ENCODE measurements at places on chromosomes 6 and 20.

DNA sequence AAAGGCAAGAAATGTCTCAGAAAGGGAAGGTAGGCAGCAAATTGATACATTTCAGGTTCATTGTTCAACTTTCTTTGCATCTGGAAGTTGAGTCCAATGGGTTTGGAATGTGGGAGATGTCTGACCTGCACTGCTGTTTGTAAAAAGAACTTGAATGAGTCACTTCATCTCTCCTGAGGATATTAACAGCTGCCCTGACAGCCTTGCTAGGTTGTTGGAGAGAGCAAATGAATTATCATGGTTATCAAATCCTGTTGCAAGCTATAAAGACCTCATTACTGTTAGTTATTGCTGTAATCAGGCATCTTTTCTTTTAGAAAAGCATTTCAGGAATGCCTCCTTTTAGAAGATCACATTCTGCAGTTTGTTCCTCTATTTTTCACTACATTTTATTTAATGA lies 23.0 kb upstream of the FLRT3 start:
- DNase-seq, result no peak

DNA sequence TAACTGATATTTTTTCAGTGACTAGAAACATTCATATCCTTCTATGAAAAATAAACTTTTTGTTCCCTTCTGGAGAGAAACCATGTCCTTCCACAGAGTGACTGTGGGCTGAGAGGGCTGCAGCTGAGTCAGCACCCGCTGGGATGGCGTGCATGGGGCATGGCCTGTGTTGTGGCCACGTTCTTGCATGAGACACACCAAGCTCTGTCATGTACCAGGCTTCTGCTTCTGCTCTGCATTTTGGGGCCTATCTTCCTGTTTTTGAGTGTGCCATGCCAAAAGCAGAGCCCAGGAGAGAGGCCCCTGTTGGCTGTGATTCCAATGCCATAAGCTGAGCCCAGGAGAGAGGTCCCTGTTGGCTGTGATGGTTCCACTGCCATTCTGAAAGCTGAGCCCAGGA lies 10.8 kb downstream of the APMAP start:
- no peak for DNase-seq

DNA sequence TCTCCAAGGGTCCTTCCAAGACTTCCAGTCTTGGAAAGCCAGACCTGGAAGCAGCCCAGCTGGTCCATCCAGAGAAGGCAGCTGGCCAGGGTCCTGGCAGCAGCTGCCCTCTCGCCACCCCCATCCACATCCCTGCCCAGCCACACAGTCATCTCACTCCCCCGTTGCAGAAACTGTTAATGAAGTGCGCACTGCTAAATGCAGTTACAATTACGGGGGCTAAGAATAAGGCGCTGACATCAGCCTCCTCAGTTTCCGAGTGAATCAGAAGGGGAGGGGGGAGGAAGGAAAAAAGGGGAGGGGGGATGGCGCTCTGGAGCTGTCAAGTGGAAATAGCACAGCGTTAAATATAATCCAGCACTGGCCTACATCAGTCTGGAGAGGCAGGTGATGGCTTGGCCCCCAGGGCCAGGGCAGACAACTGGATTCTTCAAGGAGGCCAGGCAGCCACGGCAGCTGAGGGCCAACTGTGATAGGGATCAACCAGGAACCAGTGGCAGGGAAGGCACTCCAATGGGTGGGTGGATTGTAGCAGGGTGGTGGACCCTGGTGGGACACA lies 6.9 kb downstream of the RIMS4 start:
- DNase-seq, result no peak

DNA sequence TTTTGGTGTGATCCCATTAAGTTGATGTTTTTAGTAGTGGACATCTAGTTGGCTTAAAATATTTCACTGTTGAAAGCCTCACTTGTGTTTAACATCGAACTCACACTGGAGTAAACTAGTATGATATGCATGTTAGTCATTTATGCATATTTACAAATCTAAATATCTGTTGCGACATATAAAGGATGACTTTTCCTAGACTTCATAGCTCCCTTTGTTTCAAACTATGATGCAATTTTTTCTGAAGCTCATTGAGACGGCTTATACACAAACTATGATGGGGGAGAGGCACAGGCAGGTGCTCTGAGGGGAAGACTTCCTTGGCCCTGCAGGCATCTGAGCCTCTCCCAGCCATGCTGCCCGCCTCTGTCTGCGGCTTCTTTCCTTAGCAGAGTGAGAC lies 11.8 kb upstream of the FOXC1 start:
- DNase-seq, result no peak

GRCh38 chr6:82573254-82573972 lies 209.8 kb downstream of the TPBG start:
- no peak for DNase-seq

DNA sequence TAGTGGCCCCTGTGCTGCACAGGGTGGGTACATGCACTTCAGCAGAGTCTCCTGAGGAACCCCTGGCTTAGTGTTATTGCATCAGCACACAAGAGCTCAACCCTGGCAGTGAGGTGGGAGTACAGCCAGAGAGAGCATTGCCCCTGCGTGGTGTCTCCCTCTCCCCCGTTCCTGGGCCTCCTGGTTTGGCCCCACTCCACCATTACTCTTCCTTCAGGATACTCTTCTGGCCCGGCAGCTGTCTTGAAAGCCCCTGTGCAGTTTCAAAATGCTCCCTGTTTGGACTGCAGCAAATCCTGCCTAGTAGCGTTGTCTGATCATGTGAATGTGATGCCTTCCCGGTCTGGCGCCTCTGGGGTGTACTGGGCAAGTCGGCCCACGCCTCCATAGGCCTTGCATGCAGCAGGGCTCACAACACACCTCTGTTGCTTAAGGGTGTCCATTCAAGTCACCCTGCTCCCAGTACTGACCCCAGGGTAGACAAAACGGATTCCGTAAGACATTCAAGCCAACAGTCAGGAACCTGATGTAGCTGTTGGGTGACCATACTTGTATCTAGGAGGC lies 32.1 kb downstream of the TXNDC5 start:
- no peak for DNase-seq

DNA sequence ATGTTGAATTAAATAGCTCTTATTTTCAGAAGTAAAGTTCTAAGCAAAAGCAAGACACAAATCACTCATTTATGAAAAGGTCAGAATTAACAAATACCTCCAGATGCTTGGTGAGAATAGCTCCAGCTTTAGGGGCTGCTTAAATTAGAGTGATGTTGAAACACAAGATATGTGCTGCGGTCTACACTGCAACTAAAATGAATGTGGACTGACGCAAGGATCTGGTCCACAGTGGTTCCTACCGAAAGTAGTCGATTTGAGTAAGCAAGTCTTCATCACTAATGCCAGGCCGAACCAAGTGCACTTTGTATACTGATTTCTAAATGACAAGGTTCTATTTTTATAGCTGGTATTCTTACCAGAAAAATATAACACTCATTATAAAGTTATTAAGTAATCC lies 96.3 kb downstream of the PRDM1 start:
- DNase-seq, result no peak

GRCh38 chr6:4309540-4309939 lies 174.2 kb upstream of the ECI2 start:
- no peak for DNase-seq

DNA sequence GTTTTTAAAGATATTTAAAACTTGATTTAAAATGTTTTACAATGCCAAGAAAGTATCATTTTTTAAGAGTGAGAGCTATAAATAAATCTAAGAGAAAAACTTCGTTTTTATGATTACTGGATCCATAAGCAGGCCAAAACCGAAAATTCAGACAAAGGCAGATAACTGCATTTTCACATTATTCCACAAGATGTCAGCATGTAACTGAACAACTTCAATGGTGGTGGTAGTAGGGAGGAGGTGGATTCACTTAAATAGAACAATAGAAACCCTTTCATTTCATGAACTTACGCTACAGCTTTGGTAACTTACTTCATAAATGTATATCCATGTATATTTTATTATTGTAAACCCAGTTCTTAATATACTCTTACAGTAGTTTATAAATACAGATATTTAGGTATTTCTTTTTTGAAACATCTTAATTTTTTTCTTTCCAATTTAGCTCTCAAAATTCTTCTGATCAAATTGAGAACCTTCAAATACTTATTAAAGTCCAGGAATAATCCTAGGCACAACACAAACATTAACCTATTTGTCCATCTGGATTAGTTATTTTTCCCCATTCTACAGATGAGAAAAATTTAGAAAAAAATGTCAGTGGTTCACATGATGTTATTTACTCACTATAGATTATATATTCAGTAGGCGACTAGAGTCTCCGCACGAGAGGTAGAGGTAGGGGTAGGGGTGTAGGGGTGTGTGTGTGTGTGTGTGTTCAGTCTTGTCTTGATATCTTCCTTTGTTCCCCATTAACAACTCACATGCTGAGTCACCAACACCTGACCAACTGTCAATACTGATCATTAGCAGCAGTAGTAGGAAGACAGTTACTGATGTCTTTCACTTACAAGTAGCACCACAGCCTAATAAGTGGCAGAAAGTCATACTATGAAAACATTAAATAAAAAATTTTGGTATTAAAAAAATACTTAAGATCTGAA lies 111.5 kb downstream of the ARHGAP18 start:
- no peak for DNase-seq

GRCh38 chr6:2396846-2397630 lies 151.6 kb upstream of the GMDS start:
- DNase-seq, result no peak

- DNase-seq, result no peak
These were observed 111.0 kb downstream of the SOBP start for GRCh38 chr6:107600936-107601335.

DNA sequence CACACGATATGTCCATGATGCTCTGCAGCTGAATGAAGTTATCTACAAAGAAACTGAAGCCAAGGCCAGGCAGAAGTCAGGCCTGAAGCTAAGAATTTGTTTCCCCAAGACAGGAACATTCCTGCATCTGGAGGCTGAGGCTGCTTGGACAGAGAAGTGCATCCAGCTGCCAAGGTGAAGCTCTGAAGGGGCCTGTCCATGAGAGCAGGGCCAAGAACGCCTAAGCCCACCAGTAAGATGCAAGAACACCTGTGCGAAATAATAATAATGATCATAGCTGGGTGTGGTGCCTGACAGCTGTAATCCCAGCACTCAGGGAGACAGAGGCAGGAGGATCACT lies 37.7 kb upstream of the B4GALT5 start:
- no peak for DNase-seq

DNA sequence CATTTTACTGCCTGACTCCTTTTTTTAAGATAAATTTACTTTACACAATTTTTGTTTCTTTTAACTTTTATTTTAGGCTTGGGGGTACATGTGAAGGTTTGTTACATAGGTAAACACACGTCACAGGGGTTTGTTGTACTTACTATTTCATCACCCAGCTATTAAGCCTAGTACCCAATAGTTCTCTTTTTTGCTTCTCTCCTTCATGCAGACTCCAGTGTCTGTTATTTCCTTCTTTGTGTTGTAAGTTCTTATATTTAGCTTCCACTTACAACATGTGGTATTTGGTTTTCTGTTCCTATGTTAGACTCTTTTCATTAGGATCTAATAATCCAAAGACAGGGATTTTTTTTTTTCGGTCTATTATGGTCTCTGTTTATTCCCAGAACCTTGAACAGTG lies 83.5 kb upstream of the CCN6 start:
- no peak for DNase-seq

DNA sequence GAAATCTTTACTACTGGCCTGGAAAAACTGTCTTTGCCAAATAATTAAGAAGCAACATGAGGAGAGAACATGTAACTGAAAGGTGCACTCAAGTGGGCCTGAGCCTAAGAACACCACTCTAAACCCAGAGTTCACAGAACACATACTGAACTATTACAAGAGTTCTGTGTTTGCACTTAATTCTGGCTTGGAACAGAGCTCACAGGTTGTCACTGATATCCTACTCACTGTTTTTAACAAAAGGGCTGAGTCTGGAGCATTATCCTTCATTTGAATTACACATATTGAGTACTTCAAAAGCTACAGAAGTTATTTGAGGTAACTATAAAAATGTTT lies 164.7 kb downstream of the OGFRL1 start:
- no peak for DNase-seq

GRCh38 chr6:123533862-123534648 lies 102.7 kb downstream of the TRDN start:
- DNase-seq, result no peak

DNA sequence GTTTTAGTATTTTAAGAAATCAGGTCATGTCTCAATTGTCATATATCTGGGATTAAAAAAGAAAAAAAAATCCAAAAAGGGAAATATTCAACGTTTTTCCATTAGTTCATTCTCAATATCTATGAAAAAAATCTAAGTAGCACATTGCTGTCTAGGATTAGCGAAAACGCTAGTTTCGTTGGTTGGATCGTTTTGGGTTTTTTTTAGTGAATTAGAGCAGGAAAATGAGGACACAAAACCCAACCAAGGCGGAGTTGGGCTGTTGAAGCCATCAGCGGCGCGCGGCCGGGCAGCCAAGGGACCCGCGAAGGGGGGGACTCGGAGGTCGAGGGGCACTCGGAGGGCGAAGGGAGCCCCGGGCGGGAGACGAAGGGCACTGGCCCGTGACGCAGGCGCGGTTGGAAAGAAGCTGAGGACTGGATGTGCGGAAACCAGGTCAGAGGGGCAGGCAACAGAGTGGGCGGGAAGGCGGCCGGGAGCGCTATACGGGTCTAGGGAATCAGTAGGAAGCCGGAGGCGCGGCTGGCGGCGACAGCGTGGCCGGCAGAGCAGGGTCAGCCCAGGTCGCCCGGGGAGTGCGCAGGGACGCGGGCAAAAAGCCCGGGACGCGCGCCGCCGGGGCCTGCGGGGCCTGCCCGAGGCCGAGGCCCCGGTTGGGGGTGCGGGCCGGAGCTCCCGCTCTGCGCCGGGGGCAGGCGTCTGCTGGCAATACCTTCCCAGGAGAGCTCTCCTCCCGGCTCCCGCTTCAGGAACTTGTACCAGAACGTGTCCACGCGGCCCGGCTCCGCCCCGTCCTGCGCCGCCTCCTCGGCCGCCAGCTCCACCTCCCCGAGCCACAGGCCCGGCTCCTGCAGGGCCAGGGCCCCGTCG lies 599 bp downstream of the EPM2A start:
- peak; percentile 21 for DNase-seq

DNA sequence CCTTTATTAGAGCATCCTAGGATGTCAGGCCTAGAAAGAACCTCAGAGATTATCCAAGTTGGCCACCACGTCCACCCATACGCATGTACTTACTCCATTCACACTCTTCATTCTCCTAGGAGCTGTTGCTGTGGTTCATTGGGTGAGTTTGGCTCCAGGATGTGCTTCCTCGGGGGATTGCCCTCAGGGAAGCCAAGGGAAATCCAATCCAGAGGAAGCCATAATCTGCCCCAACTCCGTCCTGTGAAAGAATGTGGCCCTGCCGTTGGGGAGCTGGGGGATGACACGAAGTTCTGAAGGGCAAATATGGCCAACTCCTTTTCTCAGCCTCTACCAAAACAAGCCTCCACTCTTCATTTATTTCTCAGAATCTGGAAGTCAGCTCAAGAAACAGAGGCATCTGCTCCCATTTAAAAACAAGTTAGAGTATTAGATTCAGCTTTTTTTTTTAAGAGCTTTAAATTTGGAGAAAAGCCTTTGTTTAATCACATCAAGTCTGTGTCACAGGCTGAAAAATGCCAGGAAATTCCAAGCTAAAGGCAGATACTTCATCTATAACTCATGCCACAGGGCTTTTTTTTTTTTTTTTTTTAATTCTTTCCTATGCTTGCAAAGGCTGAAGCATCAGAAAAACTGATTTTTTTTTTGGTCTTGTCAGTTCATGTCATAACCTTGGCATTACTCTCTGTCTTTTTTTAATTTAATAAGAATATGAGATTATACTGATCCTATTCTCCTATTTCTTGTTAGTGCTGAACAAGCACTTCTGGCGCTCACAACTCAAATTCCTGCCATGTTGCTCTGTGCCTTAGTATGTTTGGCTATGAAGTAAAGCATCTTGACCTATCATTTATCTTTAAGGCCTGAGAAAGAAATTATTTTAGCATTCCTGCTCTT lies 480.9 kb upstream of the MARCKS start:
- no peak for DNase-seq

- no peak for DNase-seq
These were observed 35.3 kb upstream of the KCNB1 start for GRCh38 chr20:49517805-49518100.

Measured in cerebellar nuclear complex (tissue), 1 donor.